ENCODE measurements at places on chromosomes 5 and 9.

DNA sequence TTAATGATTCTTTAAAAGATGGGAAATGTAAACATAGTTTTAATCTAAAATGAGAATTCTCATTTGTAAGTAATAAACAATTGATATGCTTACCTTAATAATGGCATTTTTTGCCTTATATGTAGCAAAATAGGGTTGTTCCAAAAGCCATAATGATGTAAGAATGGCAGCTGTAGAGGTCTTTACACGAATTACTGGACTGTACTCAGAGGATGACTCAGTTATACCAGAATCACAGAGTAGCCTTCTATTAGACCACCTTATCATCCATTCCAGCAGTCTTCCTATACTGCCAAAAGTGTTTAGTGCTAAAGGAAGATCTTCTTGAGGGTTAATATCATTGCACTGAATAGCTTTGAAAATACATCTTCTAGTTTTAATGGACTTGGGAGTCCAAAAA is 66.5 kb downstream of the CPLANE1 start:
- no peak for DNase-seq

- no peak for DNase-seq
Observed at GRCh38 chr9:97562542-97562941, 61.1 kb downstream of the TMOD1 start.

- peak; percentile 90 for DNase-seq
Observed at GRCh38 chr5:87069974-87070608, 197.6 kb upstream of the RASA1 start.

DNA sequence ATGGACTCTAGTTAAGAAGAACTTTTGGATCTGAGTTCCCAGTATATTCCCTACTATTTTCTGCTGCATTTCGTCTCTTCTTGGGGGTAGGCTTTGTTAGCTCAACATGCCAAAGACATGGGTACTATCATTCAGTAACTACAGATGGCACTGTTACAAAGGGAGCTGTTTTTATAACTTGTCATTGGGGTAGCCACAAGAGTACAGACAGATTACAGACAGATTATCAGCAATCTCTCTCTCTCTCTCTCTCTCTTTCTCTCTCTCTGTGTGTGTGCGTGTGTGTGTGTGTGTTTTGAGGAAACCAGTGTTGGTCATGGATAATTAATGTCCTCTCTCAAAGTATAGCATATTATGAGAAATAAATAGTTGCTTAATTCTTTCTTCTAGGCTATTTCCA is 116.1 kb downstream of the WDR70 start:
- DNase-seq: peak; percentile 34

DNA sequence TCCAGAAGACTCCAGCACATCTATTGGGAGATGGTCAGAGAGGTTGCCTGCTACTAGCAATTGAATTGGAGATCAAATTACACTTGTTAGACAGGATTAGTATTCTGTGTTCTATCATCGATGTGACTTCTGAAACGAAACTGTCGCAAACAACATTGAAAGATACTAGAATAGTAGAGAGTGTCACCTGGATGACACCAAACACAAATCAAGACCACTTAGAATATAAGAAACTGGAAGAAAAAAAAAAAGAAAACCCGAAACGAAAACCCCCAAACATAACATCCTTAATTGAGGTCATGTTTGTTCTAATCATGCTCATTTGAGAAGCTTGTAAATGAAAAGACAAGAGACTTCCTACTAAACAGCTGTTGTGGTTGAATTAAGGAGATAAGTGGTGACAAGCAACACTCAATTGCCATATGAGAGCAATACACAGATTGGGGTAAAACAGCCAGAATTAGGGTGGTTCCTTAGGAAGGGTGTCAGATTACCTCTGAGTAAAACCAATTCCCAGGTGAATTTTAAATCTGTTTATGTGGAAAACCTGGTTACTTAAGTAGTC is 97.6 kb downstream of the BASP1 start:
- DNase-seq: no peak

DNA sequence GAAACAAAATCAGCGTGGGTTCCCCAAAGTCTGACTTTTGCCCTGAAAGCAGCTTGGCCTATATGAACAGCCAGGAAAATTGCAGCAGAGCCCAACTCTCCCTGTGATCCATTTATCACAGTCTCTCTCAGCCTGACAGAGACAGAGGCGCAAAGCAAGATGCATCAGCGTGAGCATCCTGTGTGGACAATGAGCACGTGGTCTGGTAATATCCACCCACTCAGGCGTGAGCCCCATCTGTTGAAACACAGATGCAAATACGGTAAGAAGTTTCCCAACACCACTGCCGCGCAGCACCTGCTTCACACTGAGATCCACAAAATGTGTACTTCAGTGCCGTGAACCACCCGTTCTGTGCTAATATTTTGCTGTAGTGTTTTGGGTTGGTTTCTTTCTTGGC is 114.6 kb downstream of the MRPL36 start:
- DNase-seq: no peak

GRCh38 chr9:91033797-91034196 is 232.2 kb downstream of the SYK start:
- DNase-seq: peak; percentile 4

- no peak for DNase-seq
Observed at GRCh38 chr5:156824241-156824640, 25.9 kb upstream of the PPP1R2B start.

DNA sequence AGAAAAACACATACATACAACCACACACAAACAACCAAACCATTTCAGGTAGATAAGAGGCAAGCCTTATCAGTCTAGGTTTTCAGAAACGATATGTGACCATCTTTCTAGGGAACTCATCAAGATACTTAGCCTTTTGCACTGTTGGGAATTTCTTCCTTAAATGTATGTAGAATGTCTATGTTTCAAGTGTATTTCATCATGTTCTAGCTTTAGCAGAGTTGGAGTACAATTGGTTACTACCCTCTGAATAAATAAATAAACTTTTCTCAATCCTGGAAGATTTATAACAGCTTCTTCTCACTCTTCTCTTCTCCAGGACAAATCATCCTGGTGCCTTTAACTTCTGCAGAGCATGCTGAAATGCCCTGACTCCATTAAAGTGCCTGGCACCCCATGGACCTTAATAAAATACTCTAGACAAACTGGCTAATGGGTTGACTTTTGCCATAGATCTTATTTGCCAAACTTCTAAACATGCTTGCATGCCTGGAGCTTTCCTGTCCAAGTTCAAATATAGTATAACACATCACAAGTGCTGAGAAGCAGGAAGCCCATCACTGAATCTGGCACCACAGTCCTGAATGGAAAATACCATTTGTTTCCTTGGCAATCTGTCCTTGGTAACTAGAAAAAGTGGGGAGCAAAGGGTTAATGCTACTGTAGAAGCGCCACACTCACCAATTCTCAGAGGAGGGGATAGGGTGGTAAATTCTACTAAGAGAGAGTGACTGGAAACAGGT is 33.1 kb upstream of the ZNF462 start:
- no peak for DNase-seq

DNA sequence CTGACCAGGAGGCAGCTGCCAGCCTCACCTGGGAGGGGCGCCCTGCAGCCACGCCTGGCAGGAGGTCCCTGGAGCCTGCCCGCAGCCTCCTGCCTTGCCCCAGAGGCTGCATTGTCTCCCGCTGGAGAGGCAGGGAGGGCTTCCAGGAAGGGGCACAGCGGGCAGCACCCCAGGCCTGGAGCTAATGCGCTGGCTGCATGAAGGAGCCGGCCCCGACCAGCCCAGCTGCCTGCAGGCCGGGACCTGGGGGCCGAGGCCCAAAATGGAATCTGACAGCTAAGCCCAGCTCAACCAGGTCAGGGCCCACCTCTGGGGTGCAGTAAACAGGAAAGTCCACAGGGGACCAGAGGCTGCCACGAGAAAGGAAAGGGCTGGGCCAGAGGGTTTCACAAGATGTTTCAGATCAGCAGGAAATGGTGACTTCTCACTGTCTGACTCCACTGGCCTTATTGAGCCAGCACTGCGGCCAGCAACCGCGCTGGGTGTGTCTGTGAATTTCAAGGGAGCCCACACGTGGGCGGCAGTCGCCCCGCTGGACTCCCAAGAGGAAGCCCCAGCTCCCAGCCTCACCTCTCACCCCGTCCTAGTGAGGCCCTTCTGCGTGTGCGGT is 18.6 kb upstream of the NOTCH1 start:
- DNase-seq: no peak

DNA sequence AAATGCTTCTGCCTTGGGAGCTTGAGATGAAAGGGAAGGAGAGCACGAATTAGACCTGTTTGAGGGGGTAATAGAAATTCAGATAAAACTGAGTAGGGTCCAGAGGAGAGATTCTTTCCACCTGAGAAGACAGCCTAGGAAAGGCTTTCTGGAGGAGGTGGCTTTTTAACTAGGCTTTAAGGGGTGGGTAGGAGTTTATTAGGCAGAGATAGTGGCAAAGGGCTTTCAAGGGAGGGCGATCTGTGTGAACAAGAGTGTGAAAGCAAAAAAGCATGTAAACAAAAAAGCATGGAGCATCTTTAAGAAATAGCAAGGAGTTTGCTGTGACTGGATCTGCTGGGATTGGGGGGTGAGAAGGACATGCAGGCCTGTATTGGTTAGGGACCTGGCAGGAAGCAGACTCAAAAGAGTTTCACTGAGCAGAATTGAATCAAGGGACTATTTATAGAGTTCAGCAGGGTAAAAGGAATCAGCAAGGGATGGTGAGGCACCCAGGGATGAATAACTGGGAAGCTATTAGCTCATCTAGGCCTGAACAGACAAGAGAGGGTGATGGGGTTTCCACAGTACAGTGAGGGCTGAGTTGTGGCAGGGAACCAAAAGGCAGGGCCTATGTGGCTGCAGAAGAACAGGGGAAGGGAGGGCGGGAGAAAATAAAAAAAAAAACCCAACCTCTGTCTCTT is 18.8 kb downstream of the SLC1A1 start:
- DNase-seq: no peak

DNA sequence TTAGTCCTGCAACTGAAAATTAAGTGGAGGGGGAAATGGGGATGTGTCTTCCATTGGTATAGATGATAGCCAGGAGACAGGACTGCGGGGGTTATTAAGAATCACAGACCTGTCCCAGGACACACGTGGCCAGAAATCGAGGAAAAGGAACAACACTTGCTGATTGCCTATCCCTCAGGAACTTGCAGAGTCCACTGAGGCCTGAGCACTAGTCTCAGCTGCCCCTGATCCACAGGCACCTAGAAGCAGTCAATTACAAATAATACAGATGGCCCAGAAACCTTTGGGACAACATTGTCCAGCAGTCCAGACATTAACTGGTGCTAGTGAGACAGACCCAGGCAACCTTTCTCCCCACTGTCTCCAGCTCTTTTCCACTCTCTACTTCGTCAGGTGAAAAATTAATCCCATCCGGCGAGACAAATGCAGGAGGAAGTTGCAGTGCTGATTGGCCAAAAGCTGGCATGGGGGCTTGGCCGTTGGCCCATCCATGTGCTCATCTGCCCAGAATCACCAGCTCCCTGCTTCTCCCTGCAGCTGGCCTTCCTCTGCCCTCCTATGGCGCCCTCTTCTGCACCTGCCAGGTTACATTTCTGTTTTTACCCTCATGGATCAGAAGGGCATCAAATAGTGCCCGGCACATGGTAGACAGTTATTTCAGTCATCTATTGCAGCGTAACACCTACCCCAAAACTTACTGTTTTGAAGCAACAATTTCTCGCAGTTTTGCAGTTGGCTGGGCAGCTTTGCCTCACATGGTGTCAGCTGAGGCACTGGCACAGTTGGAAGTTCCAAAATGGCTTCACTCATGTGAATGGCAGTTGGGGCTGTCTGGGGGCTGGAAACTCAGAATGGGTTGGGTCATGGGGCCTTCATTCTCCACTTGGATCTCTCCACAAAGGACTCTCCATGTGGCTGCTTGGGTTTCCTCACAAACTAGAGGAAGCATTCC is 3.6 kb upstream of the B4GALT1 start:
- DNase-seq: peak; percentile 43

- no peak for DNase-seq
Observed at GRCh38 chr9:97647996-97648395, 14.4 kb downstream of the NCBP1 start.

GRCh38 chr5:8961956-8962355 is 583.9 kb downstream of the SEMA5A start:
- no peak for DNase-seq

DNA sequence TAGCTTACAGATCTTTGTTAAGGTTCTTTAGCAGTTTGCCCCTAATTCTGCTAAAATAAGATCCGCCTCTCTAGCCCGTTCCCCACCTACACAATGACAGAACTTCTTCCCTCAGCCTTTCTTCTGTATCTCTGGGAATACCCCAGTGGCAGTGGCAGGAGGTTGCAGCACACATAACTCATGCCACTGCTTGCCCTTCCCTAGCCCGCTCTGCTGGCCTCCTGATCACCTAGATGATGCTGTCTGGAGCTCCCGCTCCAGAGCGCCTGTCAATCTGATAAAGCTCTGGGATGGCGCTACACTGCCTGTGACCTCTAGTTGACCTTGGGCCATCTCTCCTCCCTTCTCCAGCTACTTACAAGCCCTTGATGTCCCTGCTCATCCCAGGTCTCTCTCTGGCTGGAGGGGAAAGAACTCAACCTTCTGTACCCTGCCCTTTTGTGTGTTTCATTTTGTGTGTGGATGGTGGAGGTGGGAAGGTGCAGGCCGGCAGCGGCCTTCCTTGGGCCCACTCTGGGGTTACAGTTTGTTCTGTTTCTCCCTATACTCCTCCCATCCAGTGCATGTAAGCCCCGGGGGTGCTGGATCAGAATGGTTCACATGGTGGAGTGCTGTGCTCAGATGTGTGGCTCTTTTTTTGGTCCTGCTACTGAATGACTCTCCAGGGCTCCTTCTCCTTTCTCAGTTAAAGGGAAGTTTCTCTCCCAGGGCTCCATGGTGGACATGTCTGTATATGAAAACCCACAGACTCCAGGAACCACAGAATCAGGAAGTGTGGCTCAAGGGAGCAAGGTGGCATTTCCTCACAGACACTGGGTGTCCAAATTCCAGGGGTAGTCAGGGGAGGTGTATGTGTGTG is 29.1 kb downstream of the MTX3 start:
- DNase-seq: no peak

DNA sequence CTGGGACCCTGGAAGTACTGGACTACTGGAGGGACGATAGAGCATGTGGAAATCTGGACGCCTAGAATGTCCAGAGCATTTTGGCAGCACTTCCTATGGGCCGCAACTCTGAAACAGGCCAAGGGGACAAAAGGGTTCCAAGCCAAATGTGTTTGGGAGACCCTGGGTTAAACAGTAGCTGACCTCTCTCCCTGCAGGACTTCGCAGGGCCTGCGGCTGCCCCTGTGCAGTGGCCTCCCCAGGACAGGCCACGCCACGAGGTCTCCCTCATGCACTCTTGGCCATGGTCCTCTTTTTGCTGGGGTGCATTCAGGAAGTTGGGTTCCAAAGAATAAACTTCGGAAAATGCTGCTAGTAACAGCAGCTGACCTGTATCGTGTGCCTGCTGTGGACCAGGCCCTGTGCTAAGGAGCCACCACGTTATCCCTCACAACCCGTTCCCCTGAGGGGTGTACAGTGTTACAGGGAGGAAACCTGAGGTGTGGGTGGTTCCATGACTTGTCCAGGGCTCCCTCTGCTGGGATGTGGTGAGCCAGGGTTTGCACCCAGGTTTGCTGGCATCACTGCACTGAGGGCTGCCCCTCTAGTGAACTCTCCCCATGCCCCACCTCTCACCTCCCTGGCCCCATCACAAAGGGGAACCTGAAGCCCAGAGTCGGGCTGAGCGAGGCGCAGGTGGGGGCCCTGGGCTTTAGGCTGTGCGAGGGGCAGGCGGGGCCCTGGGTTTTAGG is 79.4 kb downstream of the AMBP start:
- DNase-seq: peak; percentile 35

- DNase-seq: no peak
Observed at GRCh38 chr5:132309679-132310078, 15.5 kb downstream of the SLC22A4 start.
